ENCODE measurements at places on chromosomes 7 and 10.

DNA sequence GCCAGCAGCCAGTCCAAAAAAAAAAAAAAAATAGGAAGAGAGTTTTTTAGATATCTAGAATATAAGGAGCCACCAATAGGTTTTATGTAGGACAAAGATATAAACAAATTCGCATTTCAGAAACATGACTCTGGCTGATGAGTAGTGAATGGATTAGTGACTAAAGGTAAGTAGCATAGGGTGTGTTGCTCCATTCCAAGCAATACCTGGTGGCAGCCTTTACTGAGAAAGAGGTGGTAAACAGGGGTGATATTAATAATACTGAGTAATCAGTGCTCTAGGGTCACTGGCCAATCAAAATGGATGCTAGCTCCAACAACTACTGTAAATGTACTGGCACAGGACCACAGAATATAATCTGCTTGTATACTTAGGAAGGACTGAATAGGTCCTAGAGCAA lies 45.5 kb upstream of the RAB11FIP2 start:
- DNase-seq, result no peak

GRCh38 chr10:84825330-84825729 lies 496.9 kb downstream of the CCSER2 start:
- no peak for DNase-seq

- DNase-seq, result no peak
These were observed 187.4 kb upstream of the AGR3 start for GRCh38 chr7:17069146-17069545.

DNA sequence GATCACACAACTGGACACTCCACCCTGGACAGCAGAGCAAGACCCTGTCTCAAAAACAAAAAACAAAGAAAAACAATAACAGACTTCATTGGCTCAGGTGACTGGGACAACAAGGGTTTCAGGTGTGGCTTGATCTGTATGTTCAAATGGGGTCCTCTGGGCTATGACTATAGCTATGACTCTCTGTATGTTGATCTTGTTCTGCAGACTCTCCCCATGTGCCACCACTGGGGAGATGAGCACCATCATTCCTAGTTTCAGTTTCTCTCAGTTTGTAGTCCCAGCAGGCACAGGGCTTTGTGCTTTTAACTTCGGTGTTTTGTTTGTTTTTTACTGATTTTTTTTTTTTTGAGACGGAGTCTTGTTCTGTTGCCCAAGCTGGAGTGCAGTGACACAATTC lies 53.8 kb downstream of the SUFU start:
- no peak for DNase-seq

- DNase-seq, result no peak
These were observed 380.6 kb downstream of the PHTF2 start for GRCh38 chr7:78179211-78179610.

GRCh38 chr10:78276139-78276538 lies 242.5 kb downstream of the RPS24 start:
- no peak for DNase-seq

DNA sequence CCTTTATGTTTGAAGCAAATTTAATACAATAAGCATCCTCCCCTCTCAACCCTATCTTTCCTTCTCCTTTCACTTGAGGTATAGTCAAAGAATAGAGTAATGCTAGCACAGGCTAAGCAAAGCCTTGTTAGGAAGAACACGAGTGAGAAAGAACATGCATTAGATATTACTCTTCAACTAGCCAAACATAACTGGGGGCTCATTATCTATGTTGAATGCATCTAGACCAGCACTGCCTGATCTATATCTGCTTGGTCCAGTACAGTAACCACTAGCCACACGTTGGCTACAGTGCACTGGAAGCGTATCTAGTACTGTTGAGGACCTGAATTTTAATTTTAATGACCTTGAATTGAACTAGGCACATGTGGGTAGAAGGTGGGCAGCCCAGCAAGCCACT lies 21.0 kb downstream of the SFMBT2 start:
- no peak for DNase-seq

- no peak for DNase-seq
These were observed 332.7 kb upstream of the MAGI2 start for GRCh38 chr7:79786187-79786586.

- no peak for DNase-seq
These were observed at the start of gene WIPF3 for GRCh38 chr7:29806208-29806994. Gene WIPF3, plus strand, starts transcription at chr7:29806508. Its CDS starts 28,217 bp downstream, at chr7:29834725.

DNA sequence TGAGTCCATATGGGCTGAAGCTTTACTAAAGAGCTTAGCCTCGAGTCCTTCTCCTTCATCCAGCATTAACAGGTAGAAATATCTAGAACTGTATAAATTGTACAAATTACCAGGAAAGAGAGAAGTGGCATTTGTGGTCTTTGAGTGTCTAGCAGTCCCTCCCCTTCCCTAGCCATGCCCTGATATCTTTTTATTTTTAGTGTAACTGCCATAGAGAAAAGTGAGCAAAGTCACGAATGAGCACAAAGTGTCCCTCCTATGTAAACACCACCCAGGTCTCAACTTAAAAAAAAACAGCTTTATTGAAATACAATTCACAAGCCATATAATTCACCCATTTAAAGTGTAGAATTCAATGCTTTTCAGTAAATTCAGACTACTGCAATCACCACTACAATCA lies 339.0 kb upstream of the ZMIZ1 start:
- no peak for DNase-seq

GRCh38 chr7:143210541-143210940 lies 11.3 kb upstream of the TAS2R40 start:
- DNase-seq, result no peak

GRCh38 chr7:148461392-148462179 lies 129.0 kb upstream of the C7orf33 start:
- no peak for DNase-seq

GRCh38 chr7:133845005-133845404 lies 282.1 kb upstream of the LRGUK start:
- no peak for DNase-seq

- DNase-seq, result no peak
These were observed 33.3 kb upstream of the ATXN7L1 start for GRCh38 chr7:105909742-105910141.

GRCh38 chr10:17349717-17350116 lies 104.7 kb downstream of the ST8SIA6 start:
- no peak for DNase-seq

- DNase-seq, result no peak
These were observed 191.2 kb upstream of the PRSS1 start for GRCh38 chr7:142557971-142558582.

- no peak for DNase-seq
These were observed 65.2 kb downstream of the TLL2 start for GRCh38 chr10:96448558-96448957.

DNA sequence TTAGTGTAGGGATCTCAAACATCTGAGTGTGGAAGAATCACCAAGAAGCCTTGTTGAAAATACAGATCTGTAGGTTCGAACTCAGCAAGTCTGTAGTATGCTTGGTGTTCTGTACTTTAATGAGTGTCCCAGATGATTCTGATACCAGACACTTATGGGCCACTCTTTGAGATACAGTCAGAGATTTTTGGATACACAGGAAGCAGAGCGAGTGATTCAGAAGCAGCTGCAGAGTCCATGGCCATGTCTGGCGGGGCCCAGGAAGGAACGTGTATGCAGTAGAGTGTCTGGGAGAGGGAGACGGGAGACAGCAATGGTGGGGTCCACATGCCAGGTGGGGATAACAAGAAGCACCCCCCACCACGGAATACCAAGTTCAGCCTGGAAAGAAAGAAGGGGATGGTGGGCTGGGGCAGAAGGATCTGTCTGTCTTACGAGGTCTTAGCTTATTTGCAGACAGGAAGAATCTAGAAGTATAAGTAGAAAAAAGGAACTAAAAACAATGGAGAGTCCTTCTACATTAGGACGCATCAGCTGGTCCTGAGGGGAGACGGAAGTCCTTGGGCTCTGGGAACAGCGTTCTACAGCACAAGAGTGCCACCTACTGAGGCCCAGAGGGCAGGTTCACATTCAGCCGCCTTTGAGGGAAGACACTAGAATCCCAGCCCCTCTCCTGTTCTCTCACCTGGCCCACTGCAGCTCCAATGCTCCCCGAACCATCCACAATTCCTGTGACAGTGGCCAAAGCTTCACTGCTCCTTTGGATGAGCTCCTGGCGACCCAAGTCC lies 55.4 kb downstream of the SLC37A3 start:
- DNase-seq, result no peak

DNA sequence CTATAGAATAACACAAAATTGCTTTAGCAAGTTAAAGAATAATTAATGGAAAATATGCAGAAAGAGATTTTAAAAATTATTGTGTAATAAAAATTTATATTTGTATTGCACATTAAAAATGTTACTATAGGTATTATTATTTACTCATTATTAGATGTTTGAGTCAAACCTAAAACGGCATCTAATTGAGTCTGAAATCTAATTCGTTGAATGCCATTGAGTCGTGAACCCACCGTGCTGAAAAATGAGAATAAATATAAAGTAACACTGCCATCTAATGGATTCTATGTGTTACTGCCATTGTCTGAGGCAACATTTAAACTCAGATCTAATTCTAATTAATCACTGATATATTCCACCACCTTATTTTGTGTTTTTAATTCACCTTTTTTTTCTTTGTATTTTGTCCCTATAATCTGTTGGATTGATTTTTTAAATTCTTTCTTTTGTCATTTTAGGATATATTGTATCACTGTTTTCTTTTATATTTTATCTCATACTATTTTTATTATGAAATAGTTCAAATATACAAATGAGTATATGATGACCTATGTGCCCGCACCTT lies 62.2 kb downstream of the SAMD9 start:
- no peak for DNase-seq

- no peak for DNase-seq
These were observed 13.6 kb downstream of the PRXL2A start for GRCh38 chr10:80421707-80422536.

DNA sequence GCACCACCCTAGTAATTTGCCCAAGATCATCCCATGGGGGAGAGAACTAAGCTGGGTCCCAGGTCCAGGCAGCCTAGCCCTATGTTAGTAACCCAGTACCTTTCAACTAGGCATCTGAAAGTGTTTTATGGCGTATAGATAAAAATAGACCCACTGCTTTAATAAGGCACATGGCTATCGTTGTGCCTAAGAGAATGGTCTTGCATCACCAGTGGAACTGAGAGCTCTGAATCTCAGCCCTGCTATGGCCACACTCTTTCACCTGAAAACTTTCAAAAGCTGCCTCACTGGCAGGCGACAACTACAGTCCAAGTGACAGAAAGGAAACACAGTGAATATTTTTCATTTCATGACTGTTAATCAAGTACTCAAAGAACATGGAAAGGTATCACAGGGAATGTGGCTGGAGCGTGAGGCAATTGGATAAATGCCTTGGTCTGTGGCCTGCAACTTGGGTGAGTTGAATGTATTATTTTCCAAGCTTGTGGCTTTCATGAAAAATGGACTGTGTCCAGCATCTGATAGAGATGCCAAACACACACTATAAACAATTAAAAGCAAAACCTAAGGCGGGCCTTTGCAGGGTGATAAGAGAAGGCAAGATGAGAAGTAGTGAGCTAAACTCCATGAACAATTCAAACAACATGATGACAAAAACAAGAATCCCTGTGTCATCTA lies 18.0 kb upstream of the SFMBT2 start:
- no peak for DNase-seq

DNA sequence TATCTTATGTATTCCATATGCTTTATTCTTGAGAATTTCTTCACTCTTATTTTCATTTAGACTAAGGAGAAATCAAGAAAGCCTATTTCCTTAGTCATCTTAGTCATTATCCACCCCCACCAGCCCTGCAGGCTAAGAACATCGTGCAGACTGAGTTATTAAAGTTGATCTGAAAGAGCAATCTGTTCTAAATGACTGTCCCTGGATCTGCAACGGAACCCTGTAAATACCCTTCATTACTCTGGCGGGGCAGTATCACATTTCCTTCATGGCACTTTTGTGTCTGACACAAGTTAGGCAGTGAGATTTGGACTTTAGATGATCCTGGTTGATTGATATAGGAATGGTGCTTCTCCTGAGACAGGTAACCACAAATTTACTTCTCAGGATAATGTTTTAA lies 3.5 kb upstream of the MYPN start:
- no peak for DNase-seq

DNA sequence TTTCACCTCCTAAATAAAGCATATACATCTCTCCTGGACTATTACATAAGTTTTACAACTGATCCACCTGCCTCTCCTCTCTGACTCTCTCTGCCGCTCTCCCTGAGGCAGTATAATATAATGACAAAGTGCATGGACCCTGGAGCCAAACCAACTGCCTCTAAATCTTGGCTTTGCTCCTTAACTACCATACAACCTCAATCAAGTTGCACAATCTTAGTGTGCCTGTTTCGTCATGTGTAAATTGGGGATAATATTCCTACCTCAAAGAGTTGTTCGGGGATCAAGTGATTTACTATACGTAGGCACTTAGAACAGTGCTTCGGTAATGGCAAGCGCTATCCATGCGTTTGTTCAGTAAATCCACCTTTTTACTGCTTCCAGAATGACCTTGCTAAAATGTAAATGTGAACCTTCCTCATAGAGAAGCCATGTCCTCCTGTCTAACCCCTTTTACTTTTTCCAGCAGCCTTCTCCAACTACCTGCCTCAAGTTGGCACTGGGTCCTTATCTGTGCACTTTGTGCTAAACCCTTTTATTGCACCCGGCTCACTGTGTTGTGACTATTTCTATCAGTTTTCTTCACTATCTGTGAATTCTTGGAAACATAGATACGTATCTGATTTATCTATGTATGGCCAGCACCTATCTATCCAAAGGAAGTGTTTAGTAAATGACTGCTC lies 30.6 kb upstream of the DLD start:
- DNase-seq, result no peak

DNA sequence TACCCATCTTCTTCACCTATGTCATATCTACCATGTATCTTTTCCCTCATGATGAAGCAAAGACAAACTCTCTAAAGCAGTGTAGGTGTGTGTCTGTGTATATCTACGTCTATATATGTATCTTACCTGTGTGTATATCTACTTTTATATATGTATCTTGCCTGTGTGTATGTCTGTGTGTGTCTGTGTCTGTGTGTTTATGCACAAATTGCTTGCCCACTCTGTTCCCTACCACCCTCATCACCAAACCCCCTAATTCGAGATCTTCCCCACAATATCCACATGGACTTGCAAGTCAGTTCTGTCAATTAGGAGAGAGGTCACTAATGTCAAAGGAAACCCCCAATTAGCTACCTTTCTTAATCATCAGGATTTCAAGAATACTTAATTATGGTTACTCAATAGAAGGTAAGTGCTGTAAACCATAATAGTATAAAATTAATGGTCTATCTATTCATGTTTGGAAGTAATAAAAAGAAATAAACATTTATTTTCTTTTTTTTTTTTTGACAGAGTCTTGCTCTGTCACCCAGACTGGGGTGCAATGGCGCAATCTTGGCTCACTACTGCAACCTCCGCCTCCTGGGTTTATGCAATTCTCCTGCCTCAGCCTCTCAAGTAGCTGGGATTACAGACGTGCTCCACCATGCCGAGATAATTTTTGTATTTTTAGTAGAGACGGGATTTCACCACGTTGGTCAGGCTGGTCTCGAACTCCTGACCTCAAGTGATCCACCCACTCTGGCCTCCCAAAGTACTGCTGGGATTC lies 43.6 kb downstream of the ANKRD61 start:
- DNase-seq, result no peak

GRCh38 chr10:88091490-88092061 lies 228.2 kb downstream of the PTEN start:
- DNase-seq, result no peak

GRCh38 chr7:109637428-109637990 lies 1067.8 kb downstream of the DNAJB9 start:
- no peak for DNase-seq

Measured in C1 segment of cervical spinal cord (tissue), 14 donors.